ENCODE measurements at places on chromosomes 2 and 18.

- DNase-seq, result no peak
Observed at GRCh38 chr2:1644427-1644826, 99.9 kb downstream of the PXDN start.

GRCh38 chr2:28428486-28428885 is 35.8 kb downstream of the FOSL2 start:
- no peak for DNase-seq

GRCh38 chr2:237661799-237662328 is 34.5 kb downstream of the LRRFIP1 start:
- no peak for DNase-seq

DNA sequence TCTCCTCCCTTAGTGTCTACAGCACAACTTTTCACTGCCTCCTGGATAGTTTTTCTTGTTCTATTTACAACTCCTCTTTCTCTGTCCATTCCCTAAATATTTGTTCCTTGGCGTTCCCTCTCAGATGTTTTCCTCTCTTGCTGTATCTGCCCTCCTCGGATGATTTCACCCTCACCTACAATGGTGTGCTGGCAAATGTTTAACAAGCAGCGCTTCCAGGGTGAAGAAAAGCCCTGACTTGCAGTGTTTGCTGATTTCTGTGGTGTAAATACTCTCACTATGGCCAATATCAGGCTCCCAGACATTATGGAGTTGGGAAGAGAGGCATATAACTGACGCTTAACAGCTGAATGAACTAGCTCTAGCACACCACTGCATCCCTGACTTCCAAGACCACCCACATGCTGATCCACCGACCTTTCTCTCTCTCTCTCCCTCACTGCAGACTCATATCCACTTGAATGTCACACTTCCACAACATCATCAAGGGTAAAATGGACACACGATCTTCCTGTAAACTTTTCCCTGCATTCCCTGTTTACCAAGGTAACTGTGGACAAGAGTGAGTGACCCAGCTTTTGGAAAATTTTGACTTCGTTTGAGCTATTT is 31.5 kb upstream of the SPTBN1 start:
- DNase-seq, result no peak

- no peak for DNase-seq
Observed at GRCh38 chr2:210687786-210688470, 131.5 kb downstream of the CPS1 start.

GRCh38 chr18:22387787-22388186 is 29.9 kb downstream of the CTAGE1 start:
- DNase-seq, result no peak

DNA sequence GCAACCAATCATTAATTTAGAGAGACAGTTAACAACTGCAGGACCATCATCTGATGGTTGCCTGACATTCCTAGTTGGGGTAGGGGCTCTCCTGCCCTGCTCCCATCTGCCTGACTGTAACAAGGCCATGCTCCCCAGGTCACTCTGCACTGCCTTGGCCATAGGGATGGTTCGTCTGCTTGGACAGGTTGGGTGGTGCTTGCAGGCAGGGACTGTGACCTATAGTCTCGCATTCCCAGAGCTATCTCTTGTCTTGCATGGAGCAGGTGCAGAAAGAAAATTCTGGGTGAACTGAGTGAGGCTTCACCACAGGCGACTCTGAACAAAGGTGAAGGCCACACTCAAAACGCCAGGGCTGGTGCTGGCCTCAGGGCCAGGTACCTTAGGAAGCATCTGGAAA is 64.7 kb downstream of the EMILIN2 start:
- DNase-seq, result no peak

- no peak for DNase-seq
Observed at GRCh38 chr2:84870306-84870705, 10.6 kb downstream of the TRABD2A start.

GRCh38 chr2:34368304-34368703 is 769.2 kb upstream of the FAM98A start:
- DNase-seq, result no peak

- no peak for DNase-seq
Observed at GRCh38 chr2:41736105-41736567, 311.7 kb upstream of the PKDCC start.

Data from stimulated activated CD8-positive, alpha-beta memory T cell treated with anti-CD3 and anti-CD28 coated beads, Interleukin-12 subunit alpha, Interleukin-12 subunit beta, amount 100 ng/mL, for 1 hour (primary cell).